NCI-H187 (cell line): ENCODE measurements at places on chromosomes 13 and 19.

DNA sequence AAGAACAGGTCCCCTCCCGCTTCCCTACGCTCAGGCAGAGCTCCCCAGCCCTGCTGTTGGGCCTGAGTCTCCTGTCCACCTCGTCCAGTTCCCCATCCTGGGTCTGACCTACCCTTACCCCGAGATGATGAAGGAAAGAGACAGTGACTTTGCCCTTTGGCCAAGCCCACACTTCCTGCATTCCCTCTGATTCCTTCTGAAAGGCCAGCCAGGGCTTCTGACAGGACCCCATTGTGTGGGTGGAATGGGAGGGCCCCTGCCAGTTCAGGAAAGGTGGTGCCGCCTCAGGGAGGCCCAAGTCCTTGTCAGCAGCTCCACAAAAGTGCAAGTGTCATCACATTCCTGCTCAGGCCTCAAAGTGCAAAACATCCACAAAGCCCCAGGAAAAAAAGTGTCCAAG, 177.8 kb downstream of the PAN3 start:
- DNase-seq = no peak

DNA sequence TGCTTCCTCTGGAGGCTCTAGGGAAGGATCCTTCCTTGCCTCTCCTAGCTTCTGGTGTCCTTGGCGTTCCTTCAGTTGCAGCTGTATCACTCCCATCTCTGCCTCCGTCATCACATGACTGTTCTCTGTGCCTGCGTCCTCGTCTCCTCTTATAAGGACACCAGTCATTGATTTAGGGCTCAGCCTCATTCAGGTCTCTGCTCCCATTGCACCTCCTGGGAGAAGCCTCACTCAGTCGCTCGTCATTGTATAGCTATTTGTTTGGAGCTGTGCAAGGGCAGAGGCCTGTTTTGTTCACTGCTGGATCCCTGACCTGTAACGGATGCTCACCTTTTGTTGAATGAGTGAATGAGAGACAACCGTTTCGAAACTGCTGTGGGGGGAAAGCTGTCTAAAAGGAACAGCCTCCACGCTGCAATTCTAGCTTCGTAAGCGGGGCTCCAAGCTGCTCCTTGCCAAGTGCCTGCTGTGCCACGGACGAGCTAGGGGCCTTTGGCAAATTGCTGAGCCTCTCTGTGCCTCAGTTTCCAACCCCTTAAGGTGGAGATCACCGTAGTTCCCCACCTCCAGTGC, 17.2 kb downstream of the BRSK1 start:
- DNase-seq = no peak

DNA sequence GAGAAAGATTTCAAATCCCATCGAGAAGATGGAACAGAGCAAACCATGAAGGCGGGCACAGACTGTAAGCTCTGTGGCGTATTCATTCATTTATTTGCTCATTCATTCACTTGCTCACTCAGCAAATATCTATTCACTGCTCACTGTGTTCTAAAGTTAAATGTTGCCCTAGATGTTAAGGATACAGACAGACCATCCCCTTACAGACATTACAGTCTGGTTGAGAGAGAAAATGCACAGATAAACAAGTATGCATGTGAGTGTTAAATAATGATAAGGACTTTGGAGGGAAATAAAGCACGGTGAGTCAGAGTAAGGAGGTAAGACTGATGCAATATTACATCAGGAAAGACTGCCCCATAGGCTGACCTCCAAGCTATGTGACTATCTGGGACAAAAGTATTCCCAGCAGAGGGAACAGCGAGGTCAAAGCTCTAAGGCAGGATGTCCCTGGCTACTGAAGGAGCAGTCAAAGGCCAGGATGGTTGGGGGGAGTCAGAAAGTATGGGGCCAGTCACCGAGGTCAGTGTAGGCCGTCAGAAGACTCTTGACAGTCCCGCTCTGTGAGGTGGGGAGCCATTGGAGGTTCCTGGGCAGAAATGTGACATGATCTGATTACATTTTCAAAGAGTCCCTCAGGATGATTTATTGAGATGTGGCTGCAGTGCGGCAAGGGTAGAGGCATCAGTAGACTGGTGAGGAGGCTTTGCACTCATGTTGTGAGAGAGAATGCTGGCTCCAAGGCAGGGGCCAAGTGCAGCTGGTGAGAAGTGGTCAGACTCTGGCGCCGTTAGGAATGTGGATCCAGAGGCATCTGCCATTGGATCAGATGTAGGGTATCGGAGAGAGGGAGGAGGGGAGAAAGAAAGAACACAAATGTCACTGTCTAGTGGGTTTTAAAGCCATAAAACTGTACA, 37.9 kb downstream of the MBNL2 start:
- peak; percentile 76 for DNase-seq

DNA sequence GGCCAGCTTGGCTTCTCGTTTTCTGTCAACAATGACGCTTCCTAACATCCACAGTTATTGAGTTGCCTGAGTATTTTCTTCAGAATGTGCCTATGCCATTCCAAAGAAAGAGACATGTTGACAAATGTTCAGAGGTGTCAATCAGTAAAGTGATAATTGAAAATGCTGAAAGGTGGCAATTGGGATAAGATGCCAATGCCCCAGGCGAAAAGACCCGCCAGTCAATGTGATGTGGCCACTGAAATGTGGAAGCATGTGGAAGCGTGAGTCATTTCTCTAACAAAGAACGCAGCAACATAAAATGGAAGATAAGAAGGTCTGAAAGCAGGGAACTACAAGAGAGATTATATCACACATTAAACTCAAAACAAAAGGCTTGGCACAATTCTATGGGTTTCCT, 882.2 kb upstream of the SLC10A2 start:
- no peak for DNase-seq

DNA sequence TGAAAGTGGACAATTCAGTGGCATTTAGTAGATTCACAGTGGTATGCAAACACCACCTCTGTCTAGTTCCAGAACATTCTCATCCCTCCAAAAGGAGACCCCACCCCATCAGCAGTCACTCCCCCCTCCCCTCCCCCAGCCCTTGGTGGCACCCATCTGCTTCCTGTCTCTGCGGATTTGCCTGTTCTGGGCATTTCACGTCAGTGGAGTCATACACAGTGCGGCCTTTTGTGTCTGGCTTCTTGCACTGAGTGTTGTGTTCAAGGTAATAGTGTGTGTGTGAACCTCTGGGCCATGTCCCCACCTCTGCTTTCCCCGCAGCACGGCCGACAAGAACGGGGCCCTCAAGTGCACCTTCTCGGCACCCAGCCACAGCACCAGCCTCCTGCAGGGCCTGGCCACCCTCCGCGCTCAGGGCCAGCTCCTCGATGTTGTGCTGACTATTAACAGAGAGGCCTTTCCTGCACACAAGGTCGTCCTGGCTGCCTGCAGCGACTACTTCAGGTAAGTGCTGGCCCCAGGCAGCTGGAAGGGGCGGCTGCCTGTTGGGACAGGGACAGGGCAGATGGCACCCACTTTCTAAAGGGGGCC, 19.4 kb upstream of the CRTC1 start:
- no peak for DNase-seq

DNA sequence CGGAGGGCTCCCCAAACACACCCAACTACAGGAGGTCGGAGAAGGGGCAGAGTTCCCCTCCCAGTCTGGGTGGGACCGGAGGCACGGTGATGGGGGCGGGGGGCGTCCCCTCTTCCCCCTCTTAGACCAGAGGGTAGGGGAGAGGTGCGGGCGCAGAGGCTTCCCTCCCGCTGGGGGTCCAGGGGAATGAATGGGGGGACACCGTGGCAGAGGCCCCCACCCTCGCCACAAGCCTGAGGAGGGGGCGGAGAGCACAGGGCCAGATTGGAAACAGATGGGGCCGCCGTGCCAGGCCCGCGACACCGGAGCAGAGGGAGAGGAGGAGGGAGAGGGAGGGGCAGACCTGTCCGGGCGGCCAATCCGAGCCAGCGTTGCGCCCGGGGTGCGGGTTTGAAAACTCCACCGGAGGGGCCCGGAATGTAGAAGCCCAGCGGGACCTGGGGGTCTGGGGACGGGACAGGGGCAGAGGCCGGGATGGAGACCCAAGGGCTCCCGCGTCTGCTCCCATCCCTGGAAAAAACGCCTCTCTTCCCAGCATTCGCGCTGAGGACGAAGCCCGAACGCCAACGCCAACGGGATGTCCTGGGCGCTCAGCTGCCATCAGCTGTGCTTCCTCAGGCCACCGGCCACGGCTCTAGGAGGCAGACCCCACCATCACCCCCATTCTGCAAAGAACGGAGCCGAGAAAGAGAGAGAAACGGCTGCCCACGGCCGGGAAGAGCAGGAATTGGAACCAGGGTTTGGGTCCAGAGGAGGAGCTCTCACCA, 46.8 kb downstream of the PTPRS start:
- DNase-seq = no peak

DNA sequence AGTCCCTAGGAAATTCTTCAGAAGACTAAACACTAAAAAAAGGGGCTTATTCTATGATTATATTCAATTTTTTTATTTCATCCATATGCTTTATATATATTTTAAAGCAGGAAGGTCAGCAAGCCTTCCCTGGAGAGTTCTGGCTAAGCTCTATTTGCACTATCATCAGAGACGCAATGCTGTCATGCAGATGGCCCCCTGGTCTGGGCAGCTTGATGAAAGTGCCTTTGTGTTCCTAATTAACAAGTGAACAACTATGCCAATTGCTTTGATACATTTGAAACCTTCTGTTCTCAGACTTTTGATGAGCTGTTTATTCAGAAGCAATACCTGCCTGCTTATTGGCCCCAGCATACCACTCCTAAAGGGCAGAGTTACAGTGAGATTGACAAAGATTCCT, 1344.6 kb downstream of the OLFM4 start:
- DNase-seq = no peak

DNA sequence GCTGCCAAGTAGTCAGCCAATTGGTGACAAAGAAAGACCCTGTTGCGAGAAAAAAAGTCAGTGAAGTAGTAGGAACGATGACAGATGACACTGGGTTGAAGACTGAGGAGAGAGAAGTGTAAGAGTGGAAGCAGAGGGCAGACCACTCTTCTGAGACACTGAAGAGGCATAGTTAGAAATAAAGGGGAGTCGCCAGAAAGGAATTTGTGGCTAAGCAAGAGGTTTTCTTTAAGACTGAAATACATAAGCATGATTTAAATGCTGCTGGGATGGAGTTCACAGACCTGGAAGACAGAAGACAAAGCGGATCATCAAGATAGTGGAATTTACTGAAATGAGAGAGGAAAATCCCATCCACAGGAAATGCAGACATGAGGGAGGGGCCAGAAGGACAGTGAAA, 56.2 kb upstream of the USPL1 start:
- no peak for DNase-seq

DNA sequence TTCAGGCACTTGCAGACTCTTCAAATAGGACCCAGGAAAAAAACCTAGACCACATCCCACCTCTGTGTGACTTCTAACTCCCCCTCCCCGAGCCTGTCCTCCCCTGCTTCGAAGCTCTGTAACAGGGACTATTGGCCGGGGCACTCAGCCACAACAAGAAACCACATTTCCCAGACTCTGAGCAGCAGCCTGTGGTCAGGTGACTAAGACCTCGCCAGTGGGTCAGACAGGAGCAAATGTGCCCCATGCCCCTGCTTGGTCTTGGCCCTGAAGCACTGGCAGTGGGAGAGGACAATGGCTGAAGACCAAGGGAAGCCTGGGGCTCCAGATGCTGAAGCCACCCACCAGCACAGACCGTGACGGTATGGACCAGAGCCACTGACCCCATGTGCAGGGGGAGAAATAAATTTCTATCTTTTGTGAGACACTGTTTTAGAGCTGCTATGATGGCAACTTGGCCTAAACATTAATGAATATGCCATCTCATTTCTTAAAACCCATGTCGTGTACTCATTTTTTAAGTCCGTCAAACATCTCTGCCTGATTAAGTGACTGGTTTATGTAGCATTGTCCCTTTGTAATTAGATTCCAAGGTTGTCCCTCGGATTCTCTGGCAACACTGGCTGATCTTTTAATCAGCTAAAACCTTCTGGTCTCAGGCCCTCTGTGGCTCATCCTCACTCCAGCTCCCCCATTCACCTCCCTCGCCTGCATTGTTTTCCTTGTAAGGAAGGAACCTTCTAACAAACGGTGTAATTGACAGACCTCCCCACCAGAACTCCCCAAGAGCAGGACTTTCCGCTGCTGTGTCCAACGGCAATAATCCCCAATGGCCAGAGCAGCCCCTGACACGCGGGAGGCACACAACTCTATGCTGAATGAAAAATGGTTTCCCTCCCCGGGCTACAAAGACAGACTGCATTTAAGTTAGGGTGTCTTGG, 98.4 kb downstream of the STK24 start:
- DNase-seq = no peak
